ENCODE measurements at places on chromosomes 3 and 15. TPM values are rescaled to one million over a fixed set of nuclear protein-coding genes. Genes with fewer than 3 reads are reported as not detected.

The PLCH1 gene
- total RNA-seq: 0.09 TPM

The MESP1 gene
- total RNA-seq: 7.5 TPM

The TP63 gene
- 5.6 TPM for total RNA-seq

GRCh38 chr3:17054982-17055343, 170.2 kb downstream of the PLCL2 start:
- no peak for DNase-seq

GRCh38 chr3:73479325-73479724, 145.4 kb downstream of the PDZRN3 start:
- no peak for DNase-seq

All from activated T-helper 2 cell treated with anti-CD3 and anti-CD28 coated beads, Interferon-gamma antibody, Interleukin-2, Interleukin-4, amounts not matched to agents 10 μg/mL and 5 μg/mL and 100 μg/mL, durations not matched to agents 14 hours and 24 hours and 36 hours (primary cell).